ENCODE measurements at places on chromosomes 2 and 18.

DNA sequence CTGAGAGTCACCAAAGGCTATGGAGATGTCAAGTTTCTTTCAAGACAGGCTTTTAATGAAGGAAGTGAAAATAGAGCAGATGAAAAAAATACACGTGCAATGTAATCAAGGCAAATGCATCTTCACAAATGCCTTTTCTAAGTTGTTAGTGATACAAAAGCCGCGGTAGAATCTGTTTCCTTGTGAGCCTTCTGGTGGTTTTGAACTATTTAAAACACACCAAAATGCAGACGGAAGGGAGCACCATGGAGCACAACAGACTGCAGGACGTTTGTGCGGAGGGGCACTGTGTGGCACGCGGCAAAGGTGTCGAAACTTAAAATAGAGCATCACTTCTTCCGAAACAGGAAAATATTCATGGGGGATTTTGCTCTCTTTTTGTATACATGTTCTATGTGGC, 65.0 kb upstream of the BOD1L2 start:
- no peak for DNase-seq

- peak; percentile 46 for DNase-seq
Observed at GRCh38 chr18:79440316-79441110, 44.8 kb downstream of the NFATC1 start.

DNA sequence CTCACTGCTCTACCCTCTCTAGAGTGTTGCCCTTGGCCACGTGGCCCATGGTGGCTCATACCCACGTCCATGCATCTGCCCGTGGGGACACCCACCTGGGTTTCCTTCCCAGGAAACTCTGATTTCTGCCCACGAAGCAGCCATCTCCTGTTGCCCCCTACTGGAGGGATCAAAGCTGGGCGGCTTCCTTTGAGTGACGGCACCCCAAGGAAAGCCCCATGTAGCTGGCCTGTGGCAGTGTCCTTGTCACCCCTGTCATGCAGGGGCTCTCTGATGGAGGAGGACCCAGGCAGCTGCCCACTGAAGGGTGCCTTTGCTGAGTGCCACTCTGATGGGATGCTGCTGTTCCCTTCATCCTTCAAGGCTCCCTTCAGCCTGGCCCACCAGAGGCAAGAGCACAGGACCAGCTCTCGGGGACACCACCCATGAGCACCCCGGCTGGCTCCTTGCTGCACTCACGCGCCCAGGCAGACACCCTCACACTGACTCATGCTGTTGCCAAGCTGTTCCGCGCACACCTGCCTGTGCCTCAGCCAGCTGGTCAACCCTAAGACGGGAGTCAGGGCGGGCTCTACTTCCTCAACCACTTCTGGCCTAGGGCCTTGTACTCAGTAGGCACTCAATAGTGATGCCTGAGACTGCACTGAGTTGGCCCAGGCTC, 101.1 kb downstream of the CTIF start:
- DNase-seq = peak; percentile 5

DNA sequence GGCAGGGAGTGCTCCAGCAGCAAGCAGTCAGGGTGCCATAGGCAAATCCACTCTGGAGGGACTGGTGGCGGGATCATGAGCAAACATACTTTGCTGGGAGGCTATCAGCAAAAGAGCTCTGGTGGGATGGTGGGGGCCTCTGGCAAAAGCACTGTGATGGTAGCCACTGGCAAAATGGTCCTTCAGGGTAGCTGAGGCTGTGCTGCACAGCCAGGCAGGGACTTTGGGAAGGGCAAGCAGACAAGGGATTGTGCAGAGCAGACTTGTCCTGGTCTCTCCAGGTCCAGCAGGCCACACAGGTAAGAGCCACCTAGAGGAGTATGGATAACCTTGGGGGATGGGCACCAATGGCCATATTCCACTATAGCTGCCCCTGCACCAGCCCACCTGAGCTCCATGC, 129.4 kb upstream of the OTOS start:
- DNase-seq = no peak

- DNase-seq = no peak
Observed at GRCh38 chr2:61841286-61841685, 12.6 kb downstream of the FAM161A start.

- DNase-seq = no peak
Observed at GRCh38 chr18:62617793-62618591, 95.2 kb downstream of the ZCCHC2 start.

- DNase-seq = no peak
Observed at GRCh38 chr2:86124683-86125082, 18.6 kb downstream of the PTCD3 start.
